Stimulated activated CD8-positive, alpha-beta memory T cell treated with anti-CD3 and anti-CD28 coated beads, Interleukin-4, amount 100 ng/mL, for 24 hours (primary cell): ENCODE measurements at places on chromosomes 12 and 14.

GRCh38 chr14:50350975-50351374, 38.9 kb downstream of the DMAC2L start:
- DNase-seq: no peak

- DNase-seq: no peak
Measured at GRCh38 chr14:53542732-53543131, 389.6 kb upstream of the DDHD1 start.

GRCh38 chr12:12126551-12126950, 55.8 kb downstream of the BCL2L14 start:
- DNase-seq: no peak

- DNase-seq: no peak
Measured at GRCh38 chr14:53350429-53350828, 197.3 kb upstream of the DDHD1 start.

GRCh38 chr12:75651342-75651695, 139.9 kb upstream of the KRR1 start:
- DNase-seq: no peak

DNA sequence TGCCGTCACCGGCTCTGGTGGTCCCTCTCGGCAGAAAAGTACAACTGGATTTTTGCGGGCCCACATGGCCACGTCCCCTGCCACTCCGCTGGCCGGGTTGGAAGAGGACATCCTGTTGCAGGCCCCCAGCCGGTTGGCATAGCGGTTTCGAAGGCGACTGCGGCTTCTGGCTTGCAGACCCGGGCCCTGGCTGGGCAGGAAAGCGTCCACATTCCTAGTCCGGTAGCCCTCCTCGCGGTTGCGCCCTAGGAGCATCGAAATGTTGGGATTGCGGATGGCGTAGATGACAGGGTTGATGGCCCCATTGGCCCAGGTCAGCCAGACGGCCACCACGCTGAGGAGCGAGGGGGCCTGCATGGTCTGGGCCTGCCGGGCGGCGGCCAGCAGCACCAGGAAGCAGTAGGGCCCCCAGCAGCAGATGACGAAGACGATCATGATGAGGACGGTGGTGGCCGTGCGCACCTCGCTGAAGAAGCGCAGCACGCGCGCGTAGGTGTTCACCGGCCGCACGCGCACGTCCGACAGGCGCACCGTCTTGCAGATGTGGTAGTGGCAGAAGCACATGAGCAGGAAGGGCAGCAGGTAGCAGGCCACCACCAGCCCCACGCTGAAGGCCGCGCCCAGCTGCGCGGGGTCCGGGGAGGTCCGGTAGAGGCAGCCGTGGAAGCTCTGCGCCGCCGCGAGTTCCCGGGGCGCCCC, 1.2 kb downstream of the GPR135 start:
- DNase-seq: no peak

DNA sequence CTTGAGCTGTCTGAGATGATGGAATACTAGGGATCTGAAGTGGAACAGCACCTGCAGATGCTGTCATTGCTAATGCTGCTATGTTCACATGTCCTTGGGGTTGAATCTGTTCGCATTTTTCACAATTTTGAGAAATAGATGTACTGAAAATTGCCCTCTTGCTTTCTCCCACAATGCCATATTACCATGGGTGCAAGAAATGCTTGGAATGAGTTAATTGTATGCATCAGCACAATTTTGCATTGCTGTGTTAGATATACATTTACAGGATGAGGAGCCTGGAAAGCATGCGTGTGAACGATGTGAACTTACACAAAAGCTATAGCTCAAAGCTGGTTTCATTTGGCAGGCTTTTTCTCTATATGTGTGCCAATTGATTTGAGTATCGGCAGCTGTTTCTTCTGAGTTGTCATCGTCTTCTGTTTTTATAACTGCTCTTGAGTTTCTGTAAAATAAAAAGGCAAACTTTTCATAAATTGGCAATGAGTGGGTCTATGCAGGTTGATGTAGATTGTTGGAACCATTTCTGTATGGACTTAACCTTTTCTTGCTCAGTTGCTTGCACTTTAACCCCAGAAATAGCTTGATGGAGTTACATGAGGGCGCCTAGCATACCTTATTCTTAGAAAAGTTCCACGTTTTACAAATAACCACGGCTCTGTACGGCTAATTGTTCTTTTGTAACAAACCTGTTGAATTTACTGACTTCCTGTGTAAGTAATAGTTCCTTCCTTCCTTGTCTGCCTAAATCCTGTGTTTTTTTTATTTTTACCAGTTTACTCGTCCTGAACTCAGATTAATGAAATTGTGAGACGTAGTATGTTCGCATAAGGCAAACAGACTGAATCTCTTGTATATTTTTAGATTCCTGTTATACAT, 105.9 kb downstream of the FGD4 start:
- DNase-seq: no peak

GRCh38 chr12:126772171-126772864, 1494.7 kb upstream of the TMEM132C start:
- peak; percentile 9 for DNase-seq

DNA sequence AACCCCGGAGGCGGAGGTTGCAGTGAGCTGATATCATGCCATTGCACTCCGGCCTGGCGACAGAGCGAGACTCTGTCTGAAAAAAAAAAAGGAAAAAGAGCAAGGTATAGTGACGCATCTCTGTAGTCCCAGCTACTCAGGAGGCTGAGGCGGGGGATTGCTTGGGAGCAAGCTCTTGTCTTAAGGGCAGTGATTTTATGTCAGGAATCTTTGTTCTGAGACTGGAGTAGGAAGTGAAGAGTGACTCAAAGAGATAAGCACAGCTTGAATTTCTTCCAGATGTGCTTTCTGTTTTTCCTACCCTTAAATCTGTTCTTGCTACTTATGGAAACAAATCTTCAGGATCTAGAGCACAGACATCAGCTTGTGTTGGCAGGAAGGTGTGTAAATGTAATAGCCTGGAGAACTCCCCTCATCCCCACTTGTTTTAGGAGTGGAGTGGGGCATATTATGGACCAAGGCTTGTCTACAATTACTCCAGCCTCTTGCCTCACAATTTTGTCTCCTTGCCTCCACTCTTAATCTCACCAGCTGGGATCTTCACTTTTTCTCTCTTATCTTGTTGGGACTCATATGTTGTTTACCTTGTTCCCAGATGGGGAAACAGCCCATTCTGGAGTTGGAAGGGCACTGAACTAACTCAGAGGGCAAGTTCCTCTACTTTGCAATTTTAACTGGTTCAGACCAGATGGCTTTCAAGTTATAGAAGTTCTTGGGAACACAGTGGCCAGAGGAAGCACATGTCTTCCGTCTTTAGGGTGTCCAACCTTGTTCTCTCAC, 7.5 kb downstream of the TMED2 start:
- no peak for DNase-seq

GRCh38 chr12:6825398-6826124, 2.6 kb upstream of the P3H3 start:
- DNase-seq: peak; percentile 66

GRCh38 chr12:104588047-104588920, 131.5 kb downstream of the CHST11 start:
- DNase-seq: no peak

DNA sequence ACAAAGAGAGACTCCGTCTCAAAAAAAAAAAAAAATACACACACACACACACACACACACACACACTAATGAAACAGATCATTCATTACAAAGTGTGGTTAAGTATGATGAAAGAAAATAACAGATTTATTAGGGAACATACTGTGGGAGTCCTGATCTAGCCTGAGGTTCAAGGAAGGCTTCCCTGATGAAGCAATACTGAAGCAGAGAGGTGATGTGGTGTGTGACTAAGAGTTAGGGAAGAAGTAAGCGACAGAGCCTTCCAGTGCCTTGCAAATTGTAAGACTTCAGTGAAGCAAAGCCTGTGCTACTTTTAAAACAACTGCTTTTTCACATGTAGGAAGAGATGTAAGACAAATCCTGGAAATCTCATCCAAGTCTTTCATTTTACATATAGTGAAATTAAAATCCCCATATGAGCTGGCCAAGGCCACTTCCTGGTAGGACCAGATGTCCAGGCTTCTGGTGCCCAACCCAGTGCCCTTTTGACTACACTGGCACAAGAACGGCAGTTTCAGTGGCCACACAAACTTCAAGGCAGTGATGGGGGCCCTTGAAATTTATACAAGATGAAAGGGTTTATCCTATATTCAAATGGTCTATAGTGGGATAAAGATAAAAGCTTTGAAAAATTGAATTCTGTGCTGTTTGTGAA, 86.2 kb downstream of the STON2 start:
- no peak for DNase-seq

- no peak for DNase-seq
Measured at GRCh38 chr12:29066011-29066588, 83.0 kb upstream of the FAR2 start.

DNA sequence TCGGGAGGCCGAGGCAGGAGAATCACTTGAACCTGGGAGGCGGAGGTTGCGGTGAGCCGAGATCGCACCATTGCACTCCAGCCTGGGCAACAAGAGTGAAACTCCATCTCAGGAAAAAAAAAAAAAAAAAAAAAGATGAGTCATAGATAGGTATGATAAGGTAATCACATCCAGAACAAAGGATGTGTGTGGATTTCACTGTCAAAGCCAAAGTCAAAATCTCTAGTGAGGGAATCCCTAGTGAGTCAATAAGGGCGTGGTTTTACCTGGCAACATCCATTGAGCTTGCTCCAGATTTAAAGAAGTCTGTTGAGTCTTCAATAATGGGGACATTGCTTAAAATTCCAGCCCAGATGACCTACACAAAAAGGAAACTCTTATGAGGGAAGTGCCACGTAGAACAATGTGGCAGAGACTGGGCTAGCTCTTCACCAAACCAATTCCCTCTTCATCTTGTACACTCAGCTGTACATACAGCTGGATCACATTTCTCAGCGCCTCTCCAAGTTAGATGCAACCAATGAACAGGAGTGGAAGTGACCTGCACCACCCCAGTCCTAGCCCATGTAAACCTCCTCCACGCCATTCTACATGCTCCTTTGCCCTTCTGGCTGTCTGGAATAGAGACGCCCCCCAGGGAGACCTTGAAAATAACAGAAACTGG, 23.4 kb downstream of the ALDH1L2 start:
- DNase-seq: no peak

DNA sequence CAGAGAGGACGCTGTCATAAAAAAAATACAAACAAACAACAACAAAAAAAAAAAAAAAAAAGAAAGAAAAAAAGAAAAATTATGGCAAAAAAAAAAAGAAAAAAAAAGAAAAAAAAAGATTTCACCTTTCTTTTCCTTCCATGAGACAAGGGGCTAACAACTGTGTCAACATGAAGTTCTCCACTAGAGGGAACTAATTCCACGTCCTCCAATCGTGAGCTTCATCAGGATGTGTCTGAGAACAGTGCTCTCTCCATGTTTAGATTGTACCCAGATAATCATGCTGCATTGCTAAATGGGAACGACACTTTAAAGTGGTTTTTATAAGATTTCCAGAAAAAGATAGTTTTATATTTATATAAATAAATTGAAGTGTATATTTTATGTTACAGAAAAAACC, 96.2 kb upstream of the PTPRB start:
- DNase-seq: no peak

- DNase-seq: no peak
Measured at GRCh38 chr14:71933001-71933587, 865 bp downstream of the RGS6 start.
